ENCODE measurements at places on chromosomes 4 and X.

- DNase-seq, result no peak
Measured at GRCh38 chr4:138177278-138177968, 64.7 kb downstream of the SLC7A11 start.

DNA sequence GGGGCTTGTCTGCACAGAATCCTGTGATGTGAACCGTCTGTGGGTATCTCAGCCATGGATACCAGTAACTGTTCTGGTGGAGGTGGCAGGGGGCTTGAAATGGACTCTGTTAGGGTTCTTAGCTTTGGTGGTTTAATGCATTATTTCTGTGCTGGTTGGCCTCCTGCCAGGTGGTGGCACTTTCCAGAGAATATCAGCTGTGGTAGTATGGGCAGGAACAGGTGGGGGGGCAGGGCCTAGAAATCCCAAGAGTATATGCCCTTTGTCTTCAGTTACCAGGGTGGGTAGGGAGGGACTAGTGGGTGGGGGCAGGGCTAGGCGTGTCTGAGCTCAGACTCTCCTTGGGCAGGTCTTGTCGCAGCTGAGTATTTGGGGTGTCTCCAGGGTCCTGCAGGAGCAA is 106.7 kb downstream of the KIT start:
- DNase-seq, result no peak

GRCh38 chrX:119156241-119156640 is 28.6 kb upstream of the KIAA1210 start:
- DNase-seq, result no peak

GRCh38 chrX:7334253-7334935 is 186.4 kb upstream of the PUDP start:
- DNase-seq, result no peak

GRCh38 chrX:22396408-22396807 is 123.7 kb downstream of the CBLL2 start:
- no peak for DNase-seq

GRCh38 chrX:6067600-6067999 is 161.1 kb downstream of the NLGN4X start:
- DNase-seq, result no peak

- DNase-seq, result no peak
Measured at GRCh38 chrX:110341189-110342035, 17.2 kb upstream of the RTL9 start.
